ENCODE measurements at places on chromosomes 3 and 15.
A peak's percentile ranks its signal among the peaks of the same experiment; 100 is the strongest.

- no peak for DNase-seq
Measured at GRCh38 chr3:188365988-188366698, 212.2 kb downstream of the LPP start.

DNA sequence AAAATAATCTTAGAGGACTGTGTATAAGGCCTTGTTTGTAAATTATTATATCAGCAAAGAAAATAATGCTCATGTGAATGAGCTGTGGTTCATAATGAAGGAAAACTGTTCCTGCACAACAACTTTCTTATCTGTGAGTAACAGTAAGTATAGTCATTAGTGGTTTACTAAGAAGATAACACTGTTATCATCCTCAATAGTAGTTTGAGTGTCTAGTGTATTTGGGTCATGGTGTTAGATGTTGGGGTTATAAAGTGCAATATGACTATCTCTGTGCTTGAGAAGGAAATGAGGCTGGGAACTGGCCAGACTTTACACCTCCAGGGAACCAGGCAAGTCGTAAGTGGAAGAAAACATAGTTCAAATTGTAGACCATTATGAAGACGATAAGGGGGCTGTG lies 15.6 kb downstream of the VPS8 start:
- no peak for DNase-seq

DNA sequence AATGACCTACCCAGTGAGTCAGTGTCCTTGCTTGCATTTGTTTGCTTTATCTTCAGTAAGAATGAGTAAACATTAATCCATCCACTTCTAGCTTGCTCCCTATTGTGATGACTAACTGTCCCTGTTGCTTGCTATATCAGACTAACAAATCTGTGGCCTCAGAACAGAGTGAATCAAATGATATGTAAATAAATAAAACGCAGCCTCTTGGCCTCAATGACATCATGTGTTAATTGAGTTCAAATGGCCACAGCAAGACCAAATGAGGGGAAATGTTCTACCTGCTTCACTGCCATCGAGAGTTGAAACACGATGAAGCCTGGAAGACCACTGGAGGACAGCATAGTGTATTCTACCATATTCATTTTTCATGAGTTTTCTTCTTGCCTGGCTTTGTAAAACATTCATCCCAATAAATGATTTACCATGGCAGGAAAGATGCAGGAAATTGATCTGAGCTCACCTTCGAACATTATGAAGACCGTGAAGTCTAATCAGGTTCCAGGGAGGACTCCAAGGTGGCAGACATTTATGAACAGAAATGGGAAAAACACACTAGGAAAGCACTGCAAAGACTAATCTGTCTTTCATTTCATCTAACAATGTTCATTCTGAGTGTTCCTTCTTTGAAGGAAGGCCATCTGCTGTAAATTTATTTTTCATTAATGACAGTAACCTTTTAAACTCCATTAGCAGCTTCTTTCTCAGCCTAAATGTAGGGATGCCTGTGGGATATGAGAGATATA lies 1144.5 kb downstream of the TUSC7 start:
- DNase-seq, result peak; percentile 96

- DNase-seq, result no peak
Measured at GRCh38 chr3:8623741-8624140, 20.9 kb downstream of the SSUH2 start.

- no peak for DNase-seq
Measured at GRCh38 chr3:52844290-52844975, 9.6 kb upstream of the MUSTN1 start.

- no peak for DNase-seq
Measured at GRCh38 chr3:125313060-125313635, 62.0 kb downstream of the ZNF148 start.

DNA sequence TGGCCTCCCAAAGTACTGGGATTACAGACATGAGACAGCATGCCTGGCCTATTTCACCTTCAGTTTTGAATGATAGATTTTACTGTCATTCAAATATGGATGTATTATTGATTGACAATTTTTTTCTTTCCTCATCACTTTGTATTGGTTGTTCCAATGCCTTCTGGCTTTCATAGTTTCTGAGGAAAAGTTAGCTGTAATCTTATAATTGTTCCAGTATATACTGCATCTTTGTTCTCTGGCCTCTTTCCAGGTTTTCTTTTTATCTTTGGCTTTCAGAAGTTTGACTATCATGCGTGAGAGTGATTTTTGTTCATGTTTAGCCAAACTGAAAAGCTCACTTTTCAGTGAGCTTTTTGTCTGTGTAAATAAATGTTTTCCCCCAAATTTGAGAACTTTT lies 157.1 kb downstream of the RSRC1 start:
- DNase-seq, result no peak

GRCh38 chr15:49387471-49387870 lies 35.6 kb upstream of the FGF7 start:
- DNase-seq, result no peak
